ENCODE measurements at places on chromosomes 5 and 9.

- DNase-seq = no peak
Observed at GRCh38 chr5:31421806-31422586, 109.9 kb downstream of the DROSHA start.

GRCh38 chr5:158758675-158759074, 341.0 kb downstream of the EBF1 start:
- peak; percentile 85 for DNase-seq

- no peak for DNase-seq
Observed at GRCh38 chr5:142175461-142176142, 67.0 kb downstream of the NDFIP1 start.

GRCh38 chr5:56350597-56351170, 117.6 kb upstream of the ANKRD55 start:
- peak; percentile 70 for DNase-seq

- DNase-seq = peak; percentile 76
Observed at GRCh38 chr5:180825768-180826525, 23.3 kb upstream of the MGAT1 start.

DNA sequence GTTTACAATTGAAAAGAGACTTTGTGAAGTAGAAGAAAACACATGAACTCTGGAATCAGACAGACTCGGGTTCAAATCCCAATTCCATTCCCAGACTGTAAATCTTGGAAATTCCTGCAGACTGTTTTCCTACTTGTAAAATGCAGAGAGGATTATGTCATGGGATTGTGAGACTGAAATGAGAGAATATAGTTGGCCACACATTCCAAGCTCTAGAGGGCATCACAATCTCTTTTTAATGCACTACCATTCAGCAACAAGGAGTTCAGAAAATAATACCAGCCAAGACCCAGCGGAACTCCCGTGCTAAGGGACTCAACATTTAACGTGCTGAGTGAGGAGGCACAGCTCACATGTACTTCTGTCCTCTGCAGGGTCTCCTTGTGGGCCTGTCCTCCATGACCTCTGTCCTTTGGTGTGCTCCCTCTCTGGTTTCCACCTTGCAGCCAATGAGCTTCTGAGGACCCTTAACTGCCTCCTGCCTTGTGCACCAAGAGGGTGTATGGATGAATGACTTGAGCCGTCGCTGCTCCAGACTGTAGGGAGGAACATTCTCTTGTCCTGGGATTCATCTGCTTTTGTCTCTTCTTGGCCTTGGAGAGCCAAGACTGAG, 263.5 kb downstream of the NTRK2 start:
- no peak for DNase-seq
